ENCODE measurements at places on chromosomes 7 and 10.
A peak's percentile ranks its signal among the peaks of the same experiment; 100 is the strongest.

- no peak for DNase-seq
These were observed 16.6 kb upstream of the LANCL2 start for GRCh38 chr7:55348502-55348901.

DNA sequence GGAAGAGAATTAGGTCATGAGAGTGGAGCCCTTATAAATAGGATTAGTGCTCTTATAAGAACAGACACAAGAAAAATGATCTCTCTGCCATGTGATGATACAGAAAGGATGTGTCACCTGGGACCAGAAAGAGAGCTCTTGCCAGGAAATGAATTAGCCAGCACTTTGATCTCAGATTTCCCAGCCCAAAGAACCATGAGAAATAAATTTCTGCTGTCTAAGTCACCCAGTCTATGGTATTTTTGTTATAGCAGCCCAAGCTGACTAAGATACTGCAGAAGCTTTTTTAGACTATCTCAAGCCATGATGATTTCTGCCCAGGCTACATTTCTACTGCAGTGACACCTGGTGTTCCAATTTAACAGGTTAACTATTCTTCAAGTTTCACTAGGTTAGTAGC is 84.8 kb downstream of the RSU1 start:
- DNase-seq = no peak

- no peak for DNase-seq
These were observed 332.5 kb downstream of the ELMO1 start for GRCh38 chr7:37116093-37116701.

- DNase-seq = no peak
These were observed 58.7 kb upstream of the GDF10 start for GRCh38 chr10:47241256-47241655.

DNA sequence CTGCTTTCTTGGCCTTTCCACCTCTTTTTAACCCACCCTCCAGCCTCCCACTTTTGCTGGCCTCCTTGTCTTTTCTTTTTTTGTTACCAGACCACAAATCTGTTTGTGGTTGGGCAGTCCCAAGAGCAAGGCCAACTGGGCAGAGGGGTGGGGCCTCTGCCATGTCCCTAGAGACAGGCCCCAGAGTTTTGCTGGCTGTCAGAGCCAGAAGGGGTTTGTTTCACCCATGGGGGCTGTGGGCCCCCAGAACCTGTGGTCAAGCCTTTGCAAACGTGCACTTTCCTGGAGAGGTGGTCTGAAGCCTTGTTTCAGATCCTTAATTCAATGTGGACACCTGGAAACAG is 10.3 kb downstream of the ZMIZ1 start:
- no peak for DNase-seq

- DNase-seq = no peak
These were observed 98.4 kb downstream of the GNAT3 start for GRCh38 chr7:80413383-80413945.

DNA sequence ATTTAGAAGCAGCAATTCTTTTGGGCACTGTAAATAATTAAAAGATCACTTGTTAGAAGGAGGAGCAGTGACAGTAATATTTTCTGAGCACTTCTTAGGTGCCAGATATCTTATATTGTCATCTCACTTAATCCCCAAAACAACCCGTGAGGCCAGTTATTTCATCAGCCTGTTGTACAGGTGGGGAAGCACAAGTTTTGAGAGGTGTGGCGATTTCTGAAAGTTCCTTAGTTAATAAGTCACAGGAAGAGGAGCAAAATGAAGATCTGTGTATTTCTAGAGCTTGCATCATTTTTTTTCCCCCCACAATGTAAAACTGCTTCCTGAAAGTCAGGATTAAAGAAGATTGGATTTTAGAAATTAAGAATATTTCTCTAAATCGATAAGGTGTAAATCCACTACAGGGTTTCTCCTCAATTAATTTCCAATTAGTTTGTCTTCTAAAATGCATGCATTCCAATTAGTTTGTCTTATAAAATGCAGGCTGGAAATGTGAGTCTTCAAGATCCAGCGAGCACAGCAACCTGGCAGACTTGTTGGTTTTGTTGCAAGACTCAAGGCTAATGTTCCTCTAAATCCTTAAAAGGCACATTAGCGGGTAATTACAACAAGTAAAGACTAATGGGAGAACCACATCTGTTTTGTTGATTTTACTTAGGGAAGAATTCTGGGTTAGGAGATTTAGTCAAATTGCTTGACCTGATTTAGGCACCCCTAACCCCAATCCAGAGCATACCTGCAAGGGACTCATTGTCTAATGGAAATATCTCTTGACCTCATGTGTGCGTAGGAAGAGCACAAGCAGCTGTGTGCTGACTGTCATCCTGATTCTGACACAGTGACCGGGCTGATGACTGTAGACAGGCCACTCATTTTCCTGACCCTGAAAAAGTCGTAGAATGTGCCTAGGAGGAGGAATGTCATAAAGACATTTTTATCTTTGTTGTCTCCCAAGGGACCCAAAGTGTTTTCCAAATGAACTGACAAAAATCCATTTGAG is 272.0 kb downstream of the BAMBI start:
- DNase-seq = no peak

GRCh38 chr7:4919969-4920766 is 36.7 kb upstream of the RADIL start:
- no peak for DNase-seq

- no peak for DNase-seq
These were observed 39.6 kb upstream of the MET start for GRCh38 chr7:116632384-116632783.

- peak; percentile 49 for DNase-seq
These were observed 74.9 kb downstream of the ADCYAP1R1 start for GRCh38 chr7:31126976-31127375.

DNA sequence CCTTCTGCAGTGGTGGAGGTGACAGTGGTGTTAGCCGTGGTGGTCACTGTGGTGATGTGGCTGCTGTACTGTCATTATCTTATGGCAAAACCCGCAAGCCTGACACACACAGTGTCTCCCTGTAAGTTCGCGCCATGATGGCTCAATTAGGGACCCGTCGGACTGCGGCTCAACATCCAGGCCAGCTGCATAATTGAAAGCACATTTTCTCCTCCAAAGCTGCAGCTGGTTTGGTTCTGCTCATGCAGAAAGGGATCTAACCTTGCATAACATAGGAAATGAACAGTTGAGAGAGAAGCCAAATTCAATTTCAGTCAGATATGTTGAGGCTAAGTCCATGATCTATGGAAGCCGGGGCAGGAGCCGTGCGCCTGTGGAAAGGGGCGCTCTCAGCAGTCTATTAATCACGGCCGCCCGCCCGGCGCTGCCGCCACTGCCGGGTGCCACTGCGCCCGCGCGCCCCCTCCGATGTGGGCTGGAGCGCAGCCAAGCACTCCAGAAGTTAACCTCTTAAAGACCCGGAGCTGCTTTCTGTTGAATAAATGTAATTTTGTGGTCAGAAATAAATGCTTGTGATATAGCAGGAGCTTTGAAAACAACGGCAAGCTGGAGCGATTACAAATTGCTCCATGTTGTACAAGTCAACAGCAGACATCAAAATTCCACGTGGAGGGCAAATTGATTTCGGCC is 227.7 kb downstream of the CUX1 start:
- peak; percentile 87 for DNase-seq

DNA sequence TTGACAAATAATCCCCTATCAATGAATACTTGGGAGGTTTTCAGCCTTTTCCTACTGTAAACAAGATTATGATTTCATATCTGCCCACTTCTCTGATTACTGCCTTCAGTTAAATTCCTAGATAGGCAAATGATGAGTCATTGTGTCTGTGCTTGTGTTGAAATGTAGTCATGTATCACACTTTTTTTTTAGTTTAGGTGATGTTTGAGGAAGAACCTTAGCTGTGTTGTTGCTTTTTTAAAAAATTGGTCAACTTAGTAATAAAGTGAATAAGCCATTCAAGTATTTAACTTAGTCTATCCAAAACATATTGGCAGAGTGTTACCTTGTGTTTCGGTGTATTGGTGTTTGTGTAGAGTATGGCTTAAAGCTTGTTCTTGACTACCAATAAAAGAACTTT is 60.0 kb downstream of the WAC start:
- DNase-seq = no peak

GRCh38 chr7:154746571-154747360 is 256.2 kb downstream of the PAXIP1 start:
- no peak for DNase-seq

DNA sequence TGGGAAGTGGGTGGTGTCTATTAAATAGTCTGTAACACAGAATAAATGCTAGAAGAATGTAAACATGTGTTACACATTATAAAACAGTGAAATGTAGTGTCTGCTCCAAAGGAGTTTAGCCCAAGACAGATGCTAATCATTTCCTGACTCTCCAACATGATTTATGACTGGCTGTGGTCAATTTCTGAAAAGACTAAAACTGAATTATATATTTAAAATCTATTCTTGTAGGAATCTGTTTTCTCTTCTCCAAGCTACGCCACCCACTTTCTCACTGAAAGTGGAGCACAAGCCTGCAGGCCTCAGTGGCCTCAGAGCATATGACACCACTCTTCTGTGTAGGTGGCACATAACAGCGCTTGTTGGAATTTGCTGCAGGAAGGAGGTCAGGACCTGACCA is 44.4 kb downstream of the CTTNBP2 start:
- DNase-seq = no peak

DNA sequence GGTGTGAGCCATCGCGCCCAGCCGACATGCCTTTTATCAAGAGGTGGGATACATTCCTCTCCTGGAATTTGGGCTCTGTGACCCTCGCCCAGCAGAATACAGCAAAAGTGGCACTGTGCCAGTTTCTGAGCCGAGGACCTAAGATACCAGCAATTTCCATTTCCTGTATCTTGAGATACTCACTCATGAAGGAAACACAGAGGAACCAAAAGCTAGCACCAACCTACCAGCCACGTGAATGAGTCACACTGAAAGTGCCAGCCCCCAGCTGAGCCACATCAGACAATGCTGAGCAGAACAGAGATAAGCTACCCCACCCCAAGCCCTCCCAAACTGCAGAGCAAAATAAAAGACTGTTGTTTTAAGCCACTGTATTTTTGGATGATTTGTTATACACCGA is 56.3 kb downstream of the CACUL1 start:
- no peak for DNase-seq

DNA sequence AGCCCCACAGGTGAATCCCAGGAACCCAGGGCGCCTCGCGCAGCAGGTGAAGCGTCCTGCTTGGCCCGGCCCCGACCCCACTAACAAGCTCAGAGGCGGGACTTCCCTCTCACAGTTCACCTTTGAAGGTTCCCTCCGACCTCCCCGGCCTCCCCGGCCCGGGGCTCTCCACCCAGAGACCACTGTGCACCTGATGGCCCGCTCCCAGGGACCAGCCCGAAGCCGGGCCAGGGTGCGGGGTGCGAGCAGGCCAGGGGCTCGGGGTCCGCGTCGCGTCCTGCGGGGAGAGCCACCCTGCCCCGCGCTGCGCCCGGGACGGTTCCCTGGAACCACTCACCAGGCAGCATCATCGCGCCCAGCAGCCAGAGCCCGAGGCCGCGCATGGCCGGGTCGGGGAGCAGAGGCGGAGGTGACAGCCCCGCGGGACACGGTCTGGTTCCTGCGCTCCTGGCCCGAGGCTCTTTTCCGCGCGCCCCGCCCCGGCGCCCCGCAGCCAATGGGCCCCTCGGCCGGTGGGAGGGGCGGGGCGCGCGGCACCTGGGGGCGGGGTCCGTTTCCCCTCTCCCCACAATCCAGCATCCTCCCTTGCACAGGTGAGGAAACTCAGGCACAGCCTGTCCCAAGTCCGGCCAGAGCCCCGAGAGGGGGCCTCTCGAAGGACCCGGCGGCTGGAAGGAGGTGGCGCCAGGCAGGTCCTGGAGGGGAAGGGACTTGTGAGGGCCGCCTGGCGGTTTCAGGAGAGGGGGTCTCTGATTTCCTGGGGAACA is at the start of gene ADAM8:
Gene ADAM8 (minus strand): TSS at position 434 of the 767 bp plus-strand sequence. CDS start 51 bp downstream, at position 383.
- peak; percentile 54 for DNase-seq

GRCh38 chr7:2645274-2645868 is 13.6 kb downstream of the TTYH3 start:
- no peak for DNase-seq

DNA sequence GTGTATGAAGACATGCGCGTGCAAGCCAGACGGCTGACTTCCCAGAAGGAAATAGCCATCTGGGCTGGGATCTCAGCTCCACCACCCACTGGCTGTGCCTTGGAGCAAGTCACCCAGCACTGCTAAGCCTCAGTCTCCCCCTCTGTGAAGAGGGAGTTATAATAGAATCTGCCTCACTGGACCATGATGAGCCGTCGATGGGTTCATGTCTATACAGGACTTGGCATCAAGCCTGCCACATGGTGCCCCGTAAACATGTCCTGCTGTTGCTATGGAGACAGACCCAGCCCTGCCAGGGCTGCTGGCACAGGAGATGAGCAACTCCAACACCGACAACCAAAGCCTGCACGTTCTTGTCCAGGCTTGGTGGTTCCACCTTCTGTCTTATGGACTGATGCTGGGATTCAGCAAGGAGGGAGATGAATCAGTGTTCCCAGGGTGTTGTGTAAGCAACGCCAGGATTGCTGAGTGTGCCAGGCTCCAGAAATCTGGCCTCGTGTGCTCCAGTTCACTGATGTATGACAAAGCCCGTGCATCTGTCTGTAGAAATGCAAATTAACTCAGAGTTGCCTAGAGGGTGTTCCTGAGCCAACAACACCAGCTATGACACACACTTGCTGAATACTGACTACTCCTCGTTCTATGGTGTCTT is 5.6 kb downstream of the GPR15LG start:
- peak; percentile 84 for DNase-seq

DNA sequence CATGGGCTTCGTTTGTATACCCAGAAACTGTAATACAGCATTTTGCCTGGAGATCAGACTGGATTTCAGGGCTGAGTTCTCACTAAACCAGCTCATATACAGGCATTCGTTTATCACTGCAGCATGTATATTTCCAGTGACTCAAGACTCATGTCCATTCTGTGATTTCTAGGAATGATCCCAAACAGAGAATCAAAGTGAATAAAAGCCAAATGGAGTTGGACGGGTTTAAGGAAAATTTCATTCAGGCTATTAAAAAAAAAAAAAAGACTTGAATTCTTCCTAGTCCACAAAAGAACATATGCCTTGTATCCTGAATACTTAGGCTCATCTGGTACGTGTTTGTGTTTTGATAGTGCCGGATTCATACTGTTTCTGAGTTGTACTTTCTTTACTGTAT is 46.8 kb downstream of the TET1 start:
- no peak for DNase-seq

DNA sequence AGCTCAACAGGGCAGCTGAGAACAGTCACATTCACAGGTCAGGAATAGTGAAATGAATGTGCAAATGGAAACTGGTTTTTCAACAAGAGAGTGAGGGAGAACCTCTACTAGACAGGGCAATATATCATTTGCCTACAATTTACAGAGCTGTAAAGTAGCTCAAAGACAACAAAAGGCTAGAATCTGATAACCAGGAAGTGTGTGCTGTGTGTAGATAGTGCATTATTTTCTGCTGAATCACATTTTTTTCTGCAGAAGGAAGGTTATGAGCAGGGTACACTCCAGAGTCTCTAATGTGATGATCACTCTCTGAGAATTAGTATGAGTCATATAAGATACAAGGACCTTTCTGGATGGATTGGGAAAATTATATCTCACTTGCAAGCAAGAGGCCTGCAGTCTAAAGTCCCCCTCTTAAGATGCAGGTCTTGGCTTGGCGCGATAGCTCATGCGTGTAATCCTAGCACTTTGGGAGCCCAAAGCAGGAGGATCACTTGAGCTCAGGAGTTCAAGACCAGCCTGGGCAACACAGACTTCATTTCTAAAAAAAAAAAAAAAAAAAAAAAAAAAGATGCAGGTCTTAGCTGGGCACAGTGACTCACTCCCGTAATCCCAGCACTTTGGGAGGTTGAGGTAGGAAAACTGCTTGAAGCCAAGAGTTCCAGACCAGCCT is 59.9 kb upstream of the COBL start:
- peak; percentile 47 for DNase-seq

Measured in NCI-H69 (cell line).